ENCODE measurements at places on chromosomes 2 and 18.
A peak's percentile ranks its signal among the peaks of the same experiment; 100 is the strongest.

GRCh38 chr2:59250307-59250677 lies 1009.2 kb upstream of the FANCL start:
- peak; percentile 23 for DNase-seq

- no peak for DNase-seq
Observed at GRCh38 chr18:67041334-67041733, 437.4 kb upstream of the CDH19 start.

GRCh38 chr2:124602759-124603158 lies 577.7 kb downstream of the CNTNAP5 start:
- no peak for DNase-seq

GRCh38 chr2:68796295-68796905 lies 61.8 kb downstream of the ARHGAP25 start:
- DNase-seq = no peak

- DNase-seq = no peak
Observed at GRCh38 chr2:240726876-240727275, 35.2 kb downstream of the AQP12A start.

GRCh38 chr2:161077367-161078210 lies 82.6 kb upstream of the TANK start:
- no peak for DNase-seq

GRCh38 chr2:62573137-62573731 lies 67.2 kb upstream of the TMEM17 start:
- DNase-seq = no peak

GRCh38 chr2:1836321-1836860 lies 92.1 kb upstream of the PXDN start:
- DNase-seq = no peak

- DNase-seq = no peak
Observed at GRCh38 chr2:32663864-32664263, 36.0 kb downstream of the TTC27 start.

DNA sequence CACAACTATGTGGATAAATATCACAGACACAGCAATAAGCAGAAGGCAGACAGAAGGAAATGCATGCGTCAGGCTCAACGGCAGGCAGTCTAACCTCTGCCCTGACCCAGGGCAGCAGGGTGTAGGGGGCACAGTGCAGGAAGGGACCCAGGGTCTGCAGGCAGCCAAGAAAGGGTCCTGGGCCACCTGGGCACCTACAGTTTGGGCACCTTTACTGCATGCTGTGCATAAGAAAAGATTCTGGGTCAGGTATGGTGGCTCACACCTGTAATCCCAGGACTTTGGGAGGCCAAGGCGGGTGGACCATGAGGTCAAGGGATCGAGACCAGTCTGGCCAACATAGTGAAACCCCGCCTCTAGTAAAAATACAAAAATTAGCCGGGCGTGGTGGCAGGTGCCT lies 17.7 kb downstream of the PASK start:
- no peak for DNase-seq

DNA sequence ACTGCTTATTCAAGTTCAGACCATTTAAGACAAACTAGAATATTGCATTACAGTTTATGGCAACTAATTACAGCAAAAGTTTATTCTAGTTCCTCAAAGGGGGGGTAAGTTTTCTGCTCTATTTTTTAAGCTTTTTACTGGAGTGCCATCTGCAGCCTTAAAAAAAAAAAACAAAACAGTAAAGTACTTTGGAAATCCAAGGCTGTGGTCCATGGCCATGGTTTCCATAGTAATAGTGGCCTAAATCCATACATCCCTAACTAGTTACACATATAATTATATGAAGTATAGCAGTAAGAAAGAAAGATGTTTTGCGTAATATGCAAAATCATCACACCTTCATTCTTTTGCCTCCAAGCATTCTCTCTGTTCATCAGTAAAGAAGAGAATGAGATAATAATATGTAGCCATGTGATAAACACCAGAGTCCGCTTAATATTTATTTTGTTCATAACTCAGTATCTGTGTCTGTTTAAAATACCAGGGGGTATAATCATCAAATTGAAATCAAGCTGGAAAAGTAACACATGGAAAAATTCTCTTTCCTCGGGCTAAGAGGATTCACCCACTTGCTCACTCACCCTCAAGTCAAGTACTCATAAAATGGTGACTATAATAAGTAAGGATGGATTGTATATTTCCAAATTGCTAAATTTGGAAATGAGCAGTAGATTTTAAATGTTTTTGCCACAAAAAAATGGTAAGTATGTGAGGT lies 301.1 kb upstream of the RND3 start:
- no peak for DNase-seq

DNA sequence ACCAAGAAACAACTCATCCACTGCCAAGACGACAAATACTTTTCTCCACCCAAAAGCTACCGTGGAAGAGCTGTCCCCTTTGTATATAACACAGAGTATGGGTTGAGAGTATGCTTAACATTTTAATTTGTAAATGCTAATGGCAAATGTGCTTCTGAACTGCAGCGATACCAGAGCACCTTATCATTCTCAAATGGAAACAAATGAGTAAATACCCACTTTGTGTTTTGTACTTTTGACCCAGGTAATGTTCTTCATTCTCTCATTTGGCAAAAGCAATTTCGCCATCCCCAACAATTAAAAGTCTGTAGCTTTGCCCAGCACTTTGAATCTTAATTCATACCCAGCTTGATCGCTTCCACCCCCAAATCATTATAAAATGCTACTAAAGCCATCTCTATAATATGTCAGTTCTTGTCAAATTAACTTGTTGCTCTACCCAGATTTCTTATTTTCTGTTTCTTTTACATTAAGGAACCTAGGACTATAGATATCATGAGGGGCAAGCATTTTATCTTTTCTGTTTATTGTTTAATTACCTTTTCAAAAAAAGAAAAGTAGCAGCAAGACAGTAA lies 6.2 kb upstream of the POU3F3 start:
- no peak for DNase-seq

- DNase-seq = no peak
Observed at GRCh38 chr2:70368545-70368944, 66.7 kb upstream of the FAM136A start.

GRCh38 chr2:84816426-84817026 lies 64.4 kb downstream of the TRABD2A start:
- DNase-seq = no peak

- DNase-seq = no peak
Observed at GRCh38 chr2:106147665-106148064, 46.4 kb downstream of the UXS1 start.

DNA sequence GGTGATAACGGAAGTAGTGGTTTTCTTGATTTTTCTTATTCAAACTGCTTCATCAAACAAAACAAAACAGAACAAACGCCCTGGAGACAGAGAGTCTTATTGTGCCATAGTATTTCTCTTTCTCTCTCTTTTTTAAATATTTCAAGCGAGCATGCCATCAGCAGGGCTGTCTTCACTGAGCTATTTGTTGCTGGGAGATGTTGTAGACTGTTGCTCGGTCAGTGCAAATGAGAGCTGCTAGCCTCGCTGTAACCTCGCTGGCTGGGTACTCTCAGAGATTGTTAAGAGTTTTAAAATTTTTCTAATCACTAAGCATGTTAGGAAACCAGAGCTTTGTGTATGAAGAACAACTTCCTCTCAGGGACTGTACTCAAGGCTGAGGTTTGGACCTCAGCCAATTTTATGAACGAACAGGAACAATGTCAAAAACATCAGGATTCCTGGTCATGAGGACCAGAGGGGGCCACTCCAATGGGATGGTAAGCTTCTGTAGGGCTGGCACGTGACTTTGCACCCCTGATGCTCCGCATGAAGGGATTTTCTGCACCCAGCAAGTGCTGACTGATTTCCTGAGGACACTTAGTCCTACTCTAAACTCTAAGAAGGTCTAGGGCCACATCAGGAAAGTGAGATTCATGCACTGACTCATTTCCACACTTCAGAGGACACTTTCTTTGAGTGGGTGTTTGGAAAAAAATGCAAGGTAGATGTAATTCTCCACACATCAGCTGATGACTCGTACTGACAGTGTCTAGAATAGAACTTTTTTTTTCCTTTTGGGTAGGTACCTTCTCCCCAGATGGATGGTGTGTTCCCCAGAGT lies 59.8 kb upstream of the IL1R1 start:
- no peak for DNase-seq

- peak; percentile 34 for DNase-seq
Observed at GRCh38 chr2:16617282-16618266, 48.1 kb downstream of the CYRIA start.

GRCh38 chr2:99949963-99950362 lies 192.4 kb downstream of the AFF3 start:
- DNase-seq = no peak

DNA sequence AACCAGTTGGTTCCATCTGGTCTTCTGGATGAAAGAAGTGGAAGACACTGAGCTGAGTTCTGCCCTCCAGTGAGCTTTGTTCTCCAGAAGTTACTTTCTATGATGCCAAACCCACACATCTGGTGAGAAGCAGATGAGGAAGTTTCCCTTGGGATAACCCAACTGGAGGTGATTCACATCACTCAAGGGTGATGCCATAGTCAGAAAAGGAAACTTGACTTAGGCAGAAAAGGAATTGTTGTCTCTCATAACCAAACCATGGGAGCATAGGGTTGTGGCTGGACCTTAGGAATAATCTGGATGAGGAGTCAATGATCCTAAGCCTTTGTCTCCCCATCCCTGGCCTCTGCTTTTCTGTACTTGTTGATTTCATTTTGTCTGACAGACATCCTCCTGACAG lies 43.7 kb downstream of the CDC42EP3 start:
- DNase-seq = no peak

- DNase-seq = peak; percentile 9
Observed at GRCh38 chr2:178152033-178152432, 39.8 kb downstream of the RBM45 start.

DNA sequence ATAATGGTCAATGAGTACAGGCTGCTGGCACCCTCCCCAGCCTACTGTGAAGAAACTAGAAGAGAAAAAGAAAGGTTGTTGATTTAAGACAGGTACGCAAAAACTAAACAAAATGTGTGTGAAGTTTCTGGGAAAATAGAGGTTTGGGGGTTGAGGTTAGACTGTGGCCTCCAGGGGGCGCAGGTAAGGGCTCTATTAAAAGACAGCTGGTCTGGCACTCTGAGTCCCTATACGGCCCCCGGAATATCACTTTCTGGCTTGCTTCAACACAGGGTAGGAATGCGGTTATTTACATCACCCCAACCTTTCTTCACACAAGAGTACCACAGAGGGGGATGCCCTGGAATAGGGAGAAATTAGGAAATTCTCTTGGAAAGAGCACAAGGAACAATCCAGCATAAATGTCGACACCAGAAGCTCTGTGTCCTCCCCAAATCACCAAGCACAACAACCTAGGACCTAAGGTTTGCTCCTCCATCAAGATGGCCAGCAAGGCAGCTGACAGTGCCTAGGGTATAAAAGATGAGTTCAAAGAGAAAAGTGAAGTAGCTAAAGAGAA lies 480.8 kb upstream of the KLHL29 start:
- DNase-seq = peak; percentile 52

DNA sequence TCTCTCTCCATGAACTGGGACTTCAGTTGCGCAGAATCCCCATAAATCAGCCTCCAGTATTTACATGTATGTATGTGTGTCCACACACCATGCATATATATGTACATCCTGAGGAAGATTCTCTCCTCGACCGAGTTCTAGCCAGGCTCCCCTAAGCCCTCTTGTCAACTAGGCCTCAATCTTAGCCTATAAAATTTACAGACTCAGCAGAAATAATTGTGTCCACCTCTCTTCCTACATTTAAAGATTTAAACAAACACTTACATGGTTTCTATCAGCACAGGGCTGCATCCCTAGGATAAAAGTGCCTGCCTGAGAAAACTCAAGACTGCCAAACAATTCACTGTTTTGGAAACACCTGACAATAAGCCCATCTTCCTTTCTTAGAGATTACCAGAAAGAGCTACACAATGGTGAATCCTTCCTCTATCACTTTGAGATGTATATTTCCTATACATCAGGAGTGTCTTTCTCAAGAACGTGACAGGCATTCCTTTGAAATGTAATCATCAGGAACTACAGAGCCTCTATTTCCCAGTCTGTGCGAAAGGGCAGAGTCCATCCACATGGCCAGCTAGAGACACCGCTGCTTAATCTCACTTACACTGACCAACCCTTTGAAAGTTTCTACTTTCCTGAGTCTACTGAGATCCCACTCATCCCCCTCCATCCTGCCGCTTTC lies 39.5 kb downstream of the ZNF519 start:
- no peak for DNase-seq

- DNase-seq = no peak
Observed at GRCh38 chr2:101597347-101597944, 100.1 kb upstream of the MAP4K4 start.

GRCh38 chr2:56449449-56449860 lies 265.7 kb downstream of the CCDC85A start:
- DNase-seq = peak; percentile 35

- no peak for DNase-seq
Observed at GRCh38 chr2:164954954-164955701, at the start of gene SLC38A11. SLC38A11 (minus strand) TSS chr2:164955525; CDS start chr2:164955247, 278 bp downstream.

GRCh38 chr2:174666845-174667244 lies 69.2 kb upstream of the WIPF1 start:
- no peak for DNase-seq

DNA sequence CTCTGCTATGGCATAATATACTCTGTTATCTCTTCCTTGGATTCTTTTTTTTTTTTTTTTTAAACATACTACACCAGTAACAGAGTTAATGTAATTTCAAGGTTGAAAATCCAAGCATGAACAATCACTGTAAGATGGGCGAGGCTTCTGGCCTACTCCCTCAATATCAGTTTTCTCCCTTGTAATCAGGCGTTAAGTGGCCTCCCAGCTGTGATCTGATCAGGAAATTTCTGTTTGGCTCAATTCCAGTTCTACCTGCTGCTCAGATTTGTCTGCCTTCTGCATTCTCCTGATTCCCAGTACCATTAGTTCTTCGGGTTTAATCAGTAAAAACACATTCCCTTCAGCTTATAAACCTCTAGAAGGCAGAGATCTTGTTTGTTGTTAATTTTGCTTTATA lies 18.6 kb downstream of the PRKD3 start:
- peak; percentile 62 for DNase-seq

DNA sequence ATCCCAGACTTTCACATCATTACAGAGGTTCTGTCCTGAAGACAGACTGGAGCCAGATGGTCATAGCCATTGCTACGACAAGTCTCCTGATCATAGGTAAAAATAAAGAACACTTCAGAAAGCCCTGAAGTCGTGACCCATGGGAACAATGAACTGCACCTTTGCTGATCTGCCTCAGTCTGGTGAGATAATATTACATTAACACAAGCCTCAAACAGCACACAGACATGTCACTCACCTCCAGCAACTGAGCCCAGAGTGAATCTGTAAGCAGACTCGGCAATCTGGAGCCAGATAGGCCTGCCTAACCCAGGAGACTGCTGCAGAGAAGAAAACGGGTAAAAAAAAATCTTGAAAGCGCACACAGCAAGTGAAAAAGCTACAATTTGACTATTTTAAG lies 79.2 kb downstream of the SLC25A12 start:
- peak; percentile 41 for DNase-seq

GRCh38 chr2:48395658-48396057 lies 134.3 kb upstream of the STON1 start:
- no peak for DNase-seq

All from NCI-H1417 (cell line).